ENCODE measurements at places on chromosomes 12 and 14. TPM values are rescaled to one million over a fixed set of nuclear protein-coding genes. Genes with fewer than 3 reads are reported as not detected.

OR4Q3 gene
- not detected for total RNA-seq

DEGS2 gene
- total RNA-seq = 28.7 TPM

NABP2 gene
- 31.0 TPM for total RNA-seq

SYT10 gene
- 0.41 TPM for total RNA-seq

CLEC14A gene
- total RNA-seq = 37.6 TPM

GLIPR1L2 gene
- 1.1 TPM for total RNA-seq

- H3K4me1 ChIP-seq = no peaks in the 10 kb centered on the region
- no peak overlapping the region for H3K4me3 ChIP-seq
Measured at GRCh38 chr14:27863166-27863565, 903.4 kb upstream of the FOXG1 start.

DNA sequence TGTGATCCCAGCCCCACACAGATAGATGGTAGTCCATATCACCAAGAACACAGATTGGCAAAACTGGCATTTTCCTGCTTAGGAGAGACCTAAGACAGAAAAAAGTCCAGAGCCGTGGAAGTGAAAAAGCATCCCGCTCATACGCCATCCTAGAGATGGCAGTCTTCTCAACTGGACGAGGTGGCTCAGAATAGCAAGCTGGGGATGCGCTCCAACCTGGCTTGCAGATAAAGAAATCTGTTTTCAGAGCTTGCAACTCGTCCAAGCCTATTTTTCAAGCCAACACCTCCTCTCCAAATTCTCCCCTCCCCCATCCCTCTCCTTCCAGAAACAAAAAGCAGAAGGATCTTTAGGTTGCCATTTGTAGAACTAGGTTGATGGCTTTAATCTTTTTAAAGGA lies 74.3 kb upstream of the OTX2 start:
- no peaks in the 10 kb centered on the region for H3K27me3 ChIP-seq
- no peaks in the 10 kb centered on the region for H3K4me1 ChIP-seq
- no peak for DNase-seq
- no peaks in the 10 kb centered on the region for H3K36me3 ChIP-seq
- H3K4me3 ChIP-seq = no peak overlapping the region

GRCh38 chr12:45655186-45655585 lies 74.3 kb upstream of the ARID2 start:
- H3K4me3 ChIP-seq = no peak overlapping the region
- H3K36me3 ChIP-seq = no peaks in the 10 kb centered on the region
- H3K27me3 ChIP-seq = no peaks in the 10 kb centered on the region
- no peak for DNase-seq
- H3K27ac ChIP-seq = no peak overlapping the region
- no peaks in the 10 kb centered on the region for H3K4me1 ChIP-seq

GRCh38 chr12:73863546-73863945 lies 674.1 kb upstream of the ATXN7L3B start:
- no peaks in the 10 kb centered on the region for H3K4me1 ChIP-seq
- DNase-seq = no peak
- H3K27me3 ChIP-seq = no peaks in the 10 kb centered on the region
- no peak overlapping the region for H3K4me3 ChIP-seq
- H3K36me3 ChIP-seq = no peaks in the 10 kb centered on the region

- DNase-seq = peak; percentile 10
- no peaks in the 10 kb centered on the region for H3K4me1 ChIP-seq
- H3K36me3 ChIP-seq = no peaks in the 10 kb centered on the region
- H3K27ac ChIP-seq = no peak overlapping the region
Measured at GRCh38 chr14:97138801-97139200, 341.6 kb downstream of the VRK1 start.

DNA sequence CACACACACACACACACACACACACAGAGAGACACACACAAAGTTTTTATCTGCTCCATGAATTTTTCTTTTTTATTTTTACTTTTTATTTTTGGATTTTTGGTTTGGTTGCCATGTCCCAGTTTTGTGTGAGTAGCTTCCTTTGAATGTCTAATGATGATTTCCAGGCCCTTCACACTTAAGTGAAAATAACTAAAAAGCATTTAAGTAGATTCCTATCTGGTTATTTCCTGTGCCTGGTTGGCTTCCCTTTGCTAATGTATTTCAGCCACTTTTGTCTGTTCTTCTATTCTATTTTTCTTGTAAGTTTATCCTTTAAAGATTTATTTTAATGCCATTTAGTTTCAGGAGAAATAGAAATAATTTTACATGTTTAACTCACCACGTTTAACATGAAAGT lies 755.4 kb downstream of the SLC6A15 start:
- H3K27ac ChIP-seq = no peak overlapping the region
- H3K4me3 ChIP-seq = no peak overlapping the region
- DNase-seq = no peak
- no peaks in the 10 kb centered on the region for H3K27me3 ChIP-seq

DNA sequence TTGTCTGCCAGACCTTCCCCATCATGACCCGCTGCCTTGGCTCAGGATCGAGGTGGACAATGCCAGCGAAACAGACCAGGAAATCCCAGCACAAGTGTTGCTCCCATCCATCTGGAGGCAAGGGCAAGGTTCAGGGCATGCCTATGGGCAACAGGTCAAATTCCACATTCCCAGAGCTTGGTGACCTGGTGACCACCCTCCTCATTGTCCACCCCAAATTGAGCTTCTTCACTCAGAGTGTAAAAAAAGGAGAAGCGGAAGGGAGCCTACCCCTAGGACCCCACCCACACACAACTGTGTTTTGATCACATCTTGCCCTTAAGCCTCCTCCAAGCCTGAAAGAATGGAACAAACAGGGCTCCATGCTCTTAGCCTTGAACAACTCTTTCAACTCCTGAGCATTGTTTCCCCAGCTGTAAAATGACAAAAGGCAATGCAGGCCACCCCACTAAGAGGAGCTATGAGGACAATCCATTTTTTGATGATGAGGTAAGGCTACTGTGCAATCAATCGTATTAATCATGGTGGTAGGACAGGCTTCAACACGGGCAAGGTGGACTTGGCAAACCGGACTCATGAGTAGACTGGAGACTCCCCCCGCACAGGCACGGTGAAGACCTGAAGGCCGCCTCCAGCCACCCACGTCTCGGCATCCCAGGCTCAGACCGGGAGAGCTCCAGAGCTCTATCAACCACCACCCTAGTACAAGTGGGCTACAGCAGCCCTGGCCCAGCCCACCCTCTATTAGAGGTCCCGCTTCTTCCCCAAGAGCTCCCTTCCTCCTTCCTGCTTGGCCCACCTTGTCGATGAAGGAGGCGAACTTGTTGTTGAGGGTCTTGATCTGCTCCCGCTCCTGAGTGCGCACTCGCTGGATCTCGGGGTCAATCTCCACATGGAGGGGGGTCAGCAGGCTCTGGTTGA lies 866 bp downstream of the KRT79 start:
- H3K36me3 ChIP-seq = no peaks in the 10 kb centered on the region
- H3K4me1 ChIP-seq = no peaks in the 10 kb centered on the region
- no peak overlapping the region for H3K4me3 ChIP-seq
- no peaks in the 10 kb centered on the region for H3K27me3 ChIP-seq
- no peak overlapping the region for H3K27ac ChIP-seq

DNA sequence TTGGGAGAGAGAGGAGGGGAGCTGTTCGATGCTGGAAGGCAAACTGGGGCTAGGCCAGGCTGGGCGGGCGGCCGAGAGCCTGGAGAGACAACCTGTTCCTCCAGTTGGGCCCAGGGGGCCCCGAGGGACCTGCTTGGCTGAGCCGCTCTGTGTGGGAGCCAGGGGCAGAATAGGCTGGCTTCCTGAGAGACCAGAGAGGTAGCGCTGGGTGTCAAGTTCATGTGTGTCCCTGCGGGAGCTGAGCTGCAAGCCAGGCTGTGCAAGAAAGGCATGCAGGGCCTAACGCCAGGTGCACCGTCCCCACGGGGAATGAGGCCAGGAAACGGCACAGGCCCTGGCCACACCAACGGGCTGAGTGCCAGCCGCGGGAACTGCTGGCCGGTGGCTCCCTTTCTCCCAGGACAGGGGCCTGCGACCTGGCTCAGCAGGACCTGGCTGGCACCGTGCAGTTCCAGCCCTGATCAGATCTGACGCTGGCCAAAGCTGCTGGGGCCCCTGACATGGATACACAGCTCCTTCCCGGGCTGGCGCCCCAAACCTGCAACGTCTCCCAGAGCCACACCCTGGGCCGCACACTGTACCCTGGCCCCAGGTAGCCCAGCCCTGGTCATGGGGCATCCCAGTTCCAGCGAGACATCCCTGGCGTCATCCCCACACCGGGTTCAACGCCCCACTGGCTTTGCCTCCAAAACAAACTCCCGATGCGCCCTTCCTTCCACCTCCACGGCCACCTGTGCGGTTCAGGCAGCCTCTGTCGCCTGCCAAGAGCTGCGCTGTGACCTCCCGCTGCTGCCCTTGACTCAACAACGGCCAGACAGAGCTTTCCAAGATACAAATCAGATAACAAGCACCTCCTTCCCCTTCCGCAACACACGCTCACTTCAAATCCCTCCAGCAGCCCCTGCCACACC lies 65.0 kb downstream of the RFLNA start:
- no peaks in the 10 kb centered on the region for H3K4me1 ChIP-seq
- H3K27me3 ChIP-seq = no peaks in the 10 kb centered on the region
- peak; percentile 72 for DNase-seq
- H3K27ac ChIP-seq = peak overlapping the region; percentile 81

DNA sequence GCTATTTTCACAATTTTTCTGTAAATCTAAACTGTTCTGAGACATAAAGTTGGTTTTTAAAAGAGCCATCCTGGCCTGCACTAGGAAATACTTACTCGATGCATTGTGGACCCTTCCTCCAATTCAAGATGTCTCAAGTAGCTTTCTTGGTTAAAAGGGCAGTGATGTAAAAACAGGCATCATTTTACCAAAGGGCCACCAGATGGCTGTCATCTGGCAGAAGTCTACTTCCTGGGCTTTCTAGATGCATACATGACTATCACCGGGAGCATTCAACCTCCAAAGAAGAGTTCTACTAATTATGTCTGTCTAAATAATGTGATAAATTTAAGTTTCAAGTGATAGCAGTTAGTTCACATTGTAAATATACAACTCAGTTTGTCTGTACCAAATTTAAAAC lies 96.8 kb upstream of the FRMD6 start:
- no peak for DNase-seq
- H3K27ac ChIP-seq = no peak overlapping the region
- H3K4me1 ChIP-seq = no peaks in the 10 kb centered on the region
- no peaks in the 10 kb centered on the region for H3K36me3 ChIP-seq
- H3K4me3 ChIP-seq = no peak overlapping the region

DNA sequence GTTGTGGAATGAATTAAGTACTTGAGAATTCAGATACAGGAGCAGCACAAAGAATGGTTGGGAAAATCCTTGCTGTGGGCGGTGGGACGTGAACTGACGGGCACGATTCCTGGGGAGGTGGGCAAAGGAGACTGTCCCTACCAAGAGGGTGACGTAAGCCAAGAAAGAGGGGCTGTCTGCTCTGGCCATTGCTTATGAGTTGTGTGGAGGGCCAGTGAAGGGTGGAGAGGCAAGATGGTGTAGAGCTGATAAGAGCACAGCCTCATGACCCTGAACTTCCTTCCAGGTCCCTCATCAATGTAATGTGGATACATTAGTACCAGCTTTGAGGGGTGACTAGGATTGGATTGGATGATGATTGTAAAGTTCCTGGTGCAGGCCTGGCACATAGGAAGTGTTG lies 50.2 kb downstream of the WDR20 start:
- peaks cover 14% of the 10 kb centered on the region for H3K4me1 ChIP-seq
- H3K36me3 ChIP-seq = no peaks in the 10 kb centered on the region
- no peak overlapping the region for H3K4me3 ChIP-seq
- no peak for DNase-seq
- H3K27ac ChIP-seq = no peak overlapping the region

DNA sequence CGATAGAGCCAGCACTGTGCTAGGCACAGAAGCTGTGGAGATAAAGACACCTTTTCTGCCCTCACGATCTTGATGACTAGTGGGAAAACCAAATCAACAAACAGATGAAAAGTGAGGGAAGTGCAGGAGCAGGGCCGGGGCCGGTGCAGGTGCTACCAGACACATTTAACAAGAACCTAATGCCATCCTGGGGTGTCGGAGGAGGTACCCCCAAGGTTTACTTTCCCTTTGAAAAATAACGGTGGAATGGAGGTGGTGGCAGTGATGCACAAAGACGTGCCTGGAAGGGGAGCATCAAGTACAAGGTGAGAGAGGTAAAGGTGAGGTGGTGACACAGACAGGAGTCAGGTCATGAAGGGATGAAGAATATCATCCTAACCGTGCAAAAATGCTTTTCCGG lies 22.1 kb downstream of the SLC6A13 start:
- peaks cover 7% of the 10 kb centered on the region for H3K36me3 ChIP-seq
- no peaks in the 10 kb centered on the region for H3K27me3 ChIP-seq
- H3K4me1 ChIP-seq = peaks cover 7% of the 10 kb centered on the region

- H3K27ac ChIP-seq = no peak overlapping the region
- no peaks in the 10 kb centered on the region for H3K4me1 ChIP-seq
- H3K27me3 ChIP-seq = no peaks in the 10 kb centered on the region
- DNase-seq = no peak
Measured at GRCh38 chr12:12032260-12032791, 38.4 kb upstream of the BCL2L14 start.

- DNase-seq = no peak
- H3K4me1 ChIP-seq = peaks cover 8% of the 10 kb centered on the region
- H3K27me3 ChIP-seq = no peaks in the 10 kb centered on the region
- no peak overlapping the region for H3K27ac ChIP-seq
- H3K36me3 ChIP-seq = no peaks in the 10 kb centered on the region
Measured at GRCh38 chr12:130955238-130955816, 1.6 kb downstream of the ADGRD1 start.

DNA sequence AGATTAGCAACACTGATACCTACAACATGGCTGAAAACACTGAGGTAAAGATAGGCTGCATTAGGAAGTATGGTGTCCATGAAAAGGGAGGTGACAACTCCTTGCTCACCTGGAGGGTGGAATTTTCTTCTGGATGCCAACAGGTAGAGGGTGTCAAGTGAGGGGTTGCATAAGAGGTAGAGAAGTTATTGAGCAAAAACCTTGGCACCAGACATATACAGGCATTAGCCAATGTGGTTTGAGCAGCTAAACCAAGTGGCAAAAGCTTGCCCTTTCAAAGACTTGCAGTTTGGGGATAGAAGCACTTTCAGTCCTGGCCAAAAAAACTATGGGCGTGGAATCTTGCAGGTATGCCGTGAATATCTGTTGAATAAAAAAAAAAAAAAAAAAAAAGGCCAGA lies 3.8 kb downstream of the RITA1 start:
- H3K27me3 ChIP-seq = no peaks in the 10 kb centered on the region
- no peak for DNase-seq
- H3K4me3 ChIP-seq = no peak overlapping the region
- H3K27ac ChIP-seq = no peak overlapping the region
- H3K36me3 ChIP-seq = peaks cover 2% of the 10 kb centered on the region
- H3K4me1 ChIP-seq = peaks cover 3% of the 10 kb centered on the region

DNA sequence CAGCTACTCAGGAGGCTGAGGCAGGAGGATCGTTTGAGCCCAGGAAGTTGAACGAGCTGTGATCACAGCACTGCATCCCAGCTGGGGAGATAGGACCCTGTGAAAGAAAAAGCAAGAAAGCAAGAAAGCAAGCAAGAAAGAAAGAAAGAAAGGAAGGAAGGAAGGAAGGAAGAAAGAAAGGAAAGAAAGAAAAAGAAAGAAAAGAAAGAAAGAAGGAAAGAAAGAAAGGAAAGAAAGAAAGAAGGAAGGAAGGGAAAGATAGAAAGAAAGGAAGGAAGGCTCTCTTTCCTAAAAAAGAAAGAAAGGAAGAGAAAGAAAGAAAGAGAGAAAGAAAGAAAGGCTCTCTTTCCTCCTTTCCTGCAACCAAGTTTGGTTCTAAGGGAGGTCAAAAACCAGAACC lies 380.3 kb downstream of the PCNX1 start:
- no peaks in the 10 kb centered on the region for H3K36me3 ChIP-seq
- DNase-seq = no peak
- H3K4me3 ChIP-seq = no peak overlapping the region
- no peaks in the 10 kb centered on the region for H3K27me3 ChIP-seq
- no peak overlapping the region for H3K27ac ChIP-seq

- H3K27me3 ChIP-seq = no peaks in the 10 kb centered on the region
- no peaks in the 10 kb centered on the region for H3K36me3 ChIP-seq
- no peak overlapping the region for H3K27ac ChIP-seq
- no peak overlapping the region for H3K4me3 ChIP-seq
- no peak for DNase-seq
- no peaks in the 10 kb centered on the region for H3K4me1 ChIP-seq
Measured at GRCh38 chr12:84016956-84017355, 895.6 kb downstream of the SLC6A15 start.

Measured in kidney (tissue), 22 donors.